Activated CD4-positive, alpha-beta T cell treated with anti-CD3 and anti-CD28 coated beads for 36 hours (primary cell): ENCODE measurements at places on chromosomes 11 and 22.
A peak's percentile ranks its signal among the peaks of the same experiment; 100 is the strongest.

- DNase-seq = no peak
Measured at GRCh38 chr22:48045369-48045768, 1282.9 kb downstream of the TBC1D22A start.

GRCh38 chr22:46576556-46577367 is 39.3 kb upstream of the CELSR1 start:
- DNase-seq = peak; percentile 72

DNA sequence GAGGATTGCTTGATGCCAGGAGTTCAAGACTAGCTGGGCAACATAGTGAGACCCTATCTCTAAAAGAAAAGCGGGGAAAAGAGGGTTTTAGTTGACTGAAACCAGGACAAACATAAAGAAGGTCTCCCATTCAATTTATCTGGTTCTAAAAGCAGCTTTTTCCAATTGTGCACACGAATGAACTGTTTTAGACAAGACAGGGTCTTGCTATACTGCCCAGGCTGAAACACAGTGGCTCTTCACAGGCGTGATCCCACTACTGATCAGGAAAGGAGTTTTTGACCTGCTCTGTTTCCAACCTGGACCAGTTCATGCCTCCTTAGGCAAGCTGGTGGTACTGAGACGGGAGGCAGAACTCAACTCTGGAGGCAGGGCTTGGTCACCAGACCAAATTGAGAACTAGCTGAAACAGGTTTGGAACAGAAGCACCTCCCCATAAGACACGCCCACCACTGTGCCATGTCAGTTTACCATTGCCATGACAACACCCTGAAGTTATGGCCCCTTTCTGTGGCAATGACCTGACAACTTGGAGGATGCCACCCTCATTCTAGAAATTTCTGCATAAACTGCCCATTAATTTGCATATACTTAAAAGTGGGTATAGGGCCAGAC is 2.8 kb upstream of the NUCB2 start:
- DNase-seq = peak; percentile 47

- no peak for DNase-seq
Measured at GRCh38 chr11:86438685-86439084, 64.0 kb downstream of the CCDC81 start.
